GM04504 (cell line): ENCODE measurements at places on chromosomes 16 and 17.

- DNase-seq = no peak
Measured at GRCh38 chr16:4574919-4575705, 19.0 kb downstream of the C16orf96 start.

DNA sequence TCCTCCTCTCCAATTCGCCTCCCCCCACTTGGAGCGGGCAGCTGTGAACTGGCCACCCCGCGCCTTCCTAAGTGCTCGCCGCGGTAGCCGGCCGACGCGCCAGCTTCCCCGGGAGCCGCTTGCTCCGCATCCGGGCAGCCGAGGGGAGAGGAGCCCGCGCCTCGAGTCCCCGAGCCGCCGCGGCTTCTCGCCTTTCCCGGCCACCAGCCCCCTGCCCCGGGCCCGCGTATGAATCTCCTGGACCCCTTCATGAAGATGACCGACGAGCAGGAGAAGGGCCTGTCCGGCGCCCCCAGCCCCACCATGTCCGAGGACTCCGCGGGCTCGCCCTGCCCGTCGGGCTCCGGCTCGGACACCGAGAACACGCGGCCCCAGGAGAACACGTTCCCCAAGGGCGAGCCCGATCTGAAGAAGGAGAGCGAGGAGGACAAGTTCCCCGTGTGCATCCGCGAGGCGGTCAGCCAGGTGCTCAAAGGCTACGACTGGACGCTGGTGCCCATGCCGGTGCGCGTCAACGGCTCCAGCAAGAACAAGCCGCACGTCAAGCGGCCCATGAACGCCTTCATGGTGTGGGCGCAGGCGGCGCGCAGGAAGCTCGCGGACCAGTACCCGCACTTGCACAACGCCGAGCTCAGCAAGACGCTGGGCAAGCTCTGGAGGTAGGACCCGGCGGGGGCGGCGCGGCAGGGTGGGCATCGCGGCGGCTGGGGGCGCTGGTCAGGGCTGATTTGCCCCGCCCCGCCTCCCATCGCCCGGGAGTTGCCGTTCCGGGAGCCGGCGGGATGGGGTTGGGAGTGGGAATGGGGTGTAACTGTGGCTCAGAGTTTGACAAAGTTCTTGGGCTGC lies 567 bp downstream of the SOX9 start:
- DNase-seq = no peak

DNA sequence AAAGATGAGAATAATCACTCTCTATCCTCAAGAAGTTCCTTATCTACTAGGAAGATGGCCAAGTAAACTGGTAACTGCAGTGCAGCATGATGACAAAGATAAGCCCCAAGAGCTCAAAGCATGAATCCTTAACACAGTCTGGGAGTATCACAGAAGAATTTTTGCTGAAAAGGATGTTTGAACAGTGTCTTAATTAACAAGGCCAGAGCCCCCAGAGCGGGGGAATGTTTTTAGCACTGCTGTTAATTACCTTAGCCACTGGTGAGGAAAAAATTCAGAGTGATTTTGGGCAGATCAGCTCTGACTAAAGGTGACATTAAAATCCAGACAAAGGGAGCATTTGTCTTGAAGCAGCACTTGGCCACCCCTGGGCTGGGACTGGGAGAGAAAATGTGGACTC lies 30.1 kb downstream of the ADAMTS18 start:
- DNase-seq = no peak

DNA sequence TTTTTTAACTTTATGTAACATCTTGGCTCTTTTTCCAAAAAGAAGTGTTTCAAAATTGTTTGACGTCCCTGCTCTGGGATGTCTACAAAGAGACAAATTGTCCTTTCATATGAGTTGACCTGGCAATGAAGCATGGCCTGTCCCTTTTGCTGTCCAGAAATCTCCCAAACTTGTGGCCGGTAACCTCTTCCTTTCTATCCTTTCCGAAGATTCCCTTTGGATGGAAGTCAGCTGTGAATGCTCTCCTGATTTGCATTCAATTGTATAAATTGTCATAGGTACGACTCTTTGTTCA lies 40.9 kb upstream of the FAM20A start:
- DNase-seq = no peak

DNA sequence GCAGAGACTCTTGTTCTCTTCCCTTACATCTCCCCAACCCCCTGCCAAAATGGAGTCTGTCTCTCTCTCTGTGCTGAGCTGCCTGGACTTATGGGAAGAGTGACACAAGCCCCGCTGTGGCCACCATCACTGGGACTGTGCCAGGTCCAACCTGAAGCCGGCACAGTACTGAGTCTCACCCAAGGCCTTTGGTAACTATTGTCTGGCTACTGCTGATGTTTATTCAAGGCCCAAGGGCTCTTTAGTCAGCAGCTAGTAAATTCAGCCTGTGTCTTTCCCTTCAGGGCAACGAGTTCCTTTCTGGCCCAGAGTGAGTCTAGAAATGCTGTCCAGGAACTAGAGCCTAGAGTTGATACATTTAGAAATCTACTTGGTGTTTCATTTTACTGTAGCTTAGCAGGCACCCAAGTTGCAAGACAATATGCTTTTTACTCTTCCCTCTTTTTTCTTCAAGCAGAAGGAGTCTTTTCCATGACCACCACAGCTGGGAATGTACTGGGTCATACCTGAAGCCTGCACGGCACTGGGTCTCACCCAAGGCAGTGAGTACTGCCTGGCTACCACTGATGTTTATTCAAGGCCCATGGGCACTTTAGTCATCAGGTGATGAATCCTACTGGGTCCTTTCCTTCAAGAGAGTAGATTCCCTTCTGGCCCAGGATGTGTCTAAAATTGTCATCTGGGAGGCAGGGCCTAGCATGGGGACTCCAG lies 17.7 kb downstream of the EFCAB5 start:
- DNase-seq = no peak

DNA sequence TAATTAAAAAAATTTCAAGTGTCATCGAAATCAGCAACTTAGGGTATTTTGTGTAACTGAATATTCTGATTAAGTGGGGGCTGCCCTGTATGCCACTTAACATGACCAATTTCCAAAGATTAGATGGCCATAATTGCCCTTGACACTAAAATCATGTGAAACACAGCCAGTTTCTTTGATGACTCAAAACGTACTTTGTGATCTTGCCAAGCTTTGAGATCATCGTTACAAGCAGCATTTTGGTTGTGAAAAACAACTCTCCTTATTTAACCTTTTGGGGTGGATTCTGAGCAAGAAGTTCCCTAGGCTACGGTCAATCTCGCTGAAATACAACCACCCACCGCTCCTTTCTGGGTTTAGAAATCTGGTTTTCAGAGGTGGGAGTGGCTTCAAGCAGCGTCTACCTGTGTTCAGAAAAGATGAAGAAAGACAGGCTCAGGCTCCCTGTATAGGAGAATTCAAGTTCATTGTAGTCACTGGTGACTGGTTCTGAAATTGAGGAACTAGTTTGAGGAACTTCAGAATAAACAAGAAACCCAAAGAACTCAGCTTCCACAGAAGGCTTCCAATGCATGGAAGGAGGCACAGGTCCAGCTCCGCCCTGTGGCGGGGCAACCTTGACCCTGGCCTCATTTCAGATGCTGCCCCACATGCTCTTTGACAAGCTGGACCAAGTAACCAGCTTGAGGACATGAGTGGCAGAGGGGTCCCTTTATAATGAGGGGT lies 9.4 kb downstream of the MAP3K14 start:
- peak; percentile 84 for DNase-seq
